ENCODE measurements at places on chromosomes 3 and 15.

DNA sequence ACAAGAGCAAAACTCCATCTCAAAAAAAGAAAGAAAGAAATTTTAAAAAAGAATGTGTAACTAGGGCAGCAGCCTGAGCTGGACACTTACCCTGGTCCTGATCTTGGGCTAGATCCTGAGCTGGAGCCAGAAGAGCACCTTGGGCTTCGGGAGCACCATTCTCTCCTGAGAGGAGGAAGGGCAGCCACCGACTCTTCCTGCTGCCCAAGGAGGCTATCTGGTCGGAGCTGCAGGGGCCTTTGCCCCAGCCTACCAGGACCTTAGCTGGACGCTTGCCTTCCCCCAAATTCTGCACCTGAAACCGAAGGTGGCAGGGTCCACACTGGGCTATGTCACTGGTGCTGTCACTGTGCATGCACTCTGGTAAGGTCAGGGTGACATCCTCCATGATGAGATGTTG is 6.9 kb upstream of the CAMKV start:
- DNase-seq: no peak

DNA sequence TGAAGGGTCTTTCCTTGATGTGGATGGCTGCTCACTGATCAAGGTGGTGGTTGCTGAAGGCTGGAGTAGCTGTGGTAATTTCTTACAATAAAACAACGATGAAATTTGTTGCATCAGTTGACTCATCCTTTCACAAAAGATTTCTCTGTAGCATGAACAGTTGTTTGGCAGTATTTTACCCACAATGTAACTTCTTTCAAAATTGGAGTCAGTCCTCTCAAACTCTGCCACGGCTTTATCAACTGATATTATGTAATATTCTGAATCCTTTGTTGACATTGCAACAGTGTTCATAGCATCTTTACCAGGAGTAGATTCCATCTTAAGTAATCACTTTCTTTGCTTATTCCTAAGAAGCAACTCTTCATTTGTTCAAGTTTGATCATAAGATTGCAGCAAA is 252.6 kb downstream of the UBE2E2 start:
- DNase-seq: no peak

- DNase-seq: no peak
Observed at GRCh38 chr3:4340411-4341335, 37.5 kb downstream of the SETMAR start.

- DNase-seq: no peak
Observed at GRCh38 chr3:143328451-143328850, 208.9 kb downstream of the CHST2 start.

- DNase-seq: no peak
Observed at GRCh38 chr3:180295811-180296210, 259.1 kb upstream of the PEX5L start.

- DNase-seq: no peak
Observed at GRCh38 chr3:194168994-194169393, 33.0 kb downstream of the HES1 start.

- no peak for DNase-seq
Observed at GRCh38 chr15:100060276-100060926, 281.4 kb downstream of the ADAMTS17 start.

GRCh38 chr3:138937690-138938055 is 9.3 kb downstream of the FOXL2 start:
- no peak for DNase-seq

GRCh38 chr3:10462641-10463532 is 42.5 kb downstream of the ATP2B2 start:
- no peak for DNase-seq

- no peak for DNase-seq
Observed at GRCh38 chr3:4888913-4889846, 90.1 kb upstream of the BHLHE40 start.

DNA sequence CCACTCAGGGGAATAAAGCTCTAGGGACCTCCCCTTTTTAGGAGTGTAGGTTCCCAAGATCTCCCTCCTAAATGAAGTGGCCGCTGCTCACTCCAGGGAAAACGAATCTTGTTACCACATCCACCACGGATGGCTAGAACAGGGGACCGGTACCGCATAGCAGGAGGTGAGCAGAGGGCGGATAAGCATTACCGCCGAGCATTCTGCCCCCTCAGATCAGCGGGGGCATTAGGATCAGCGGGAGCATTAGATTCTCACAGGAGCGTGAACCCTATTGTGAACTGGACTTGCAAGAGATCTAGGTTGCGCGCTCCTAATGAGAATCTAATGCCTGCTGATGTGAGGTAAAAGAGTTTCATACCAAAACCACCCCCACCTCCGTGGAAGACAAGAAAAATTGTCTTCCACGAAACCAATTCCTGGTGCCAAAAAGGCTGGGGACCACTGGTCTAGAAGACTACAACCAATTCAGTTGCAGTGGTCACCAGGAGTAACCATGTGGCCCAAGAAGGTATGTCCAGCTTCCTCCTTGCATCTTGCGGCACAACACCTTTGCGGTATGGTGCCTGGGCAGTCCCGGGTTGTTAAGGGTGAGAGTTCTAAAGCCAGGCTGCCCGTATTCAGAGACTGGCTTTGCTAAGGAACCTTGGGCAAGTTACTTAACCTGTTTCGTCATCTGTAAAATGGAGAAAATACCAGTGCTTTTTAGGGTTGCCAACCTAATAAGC is 1.1 kb upstream of the SS18L2 start:
- DNase-seq: no peak

DNA sequence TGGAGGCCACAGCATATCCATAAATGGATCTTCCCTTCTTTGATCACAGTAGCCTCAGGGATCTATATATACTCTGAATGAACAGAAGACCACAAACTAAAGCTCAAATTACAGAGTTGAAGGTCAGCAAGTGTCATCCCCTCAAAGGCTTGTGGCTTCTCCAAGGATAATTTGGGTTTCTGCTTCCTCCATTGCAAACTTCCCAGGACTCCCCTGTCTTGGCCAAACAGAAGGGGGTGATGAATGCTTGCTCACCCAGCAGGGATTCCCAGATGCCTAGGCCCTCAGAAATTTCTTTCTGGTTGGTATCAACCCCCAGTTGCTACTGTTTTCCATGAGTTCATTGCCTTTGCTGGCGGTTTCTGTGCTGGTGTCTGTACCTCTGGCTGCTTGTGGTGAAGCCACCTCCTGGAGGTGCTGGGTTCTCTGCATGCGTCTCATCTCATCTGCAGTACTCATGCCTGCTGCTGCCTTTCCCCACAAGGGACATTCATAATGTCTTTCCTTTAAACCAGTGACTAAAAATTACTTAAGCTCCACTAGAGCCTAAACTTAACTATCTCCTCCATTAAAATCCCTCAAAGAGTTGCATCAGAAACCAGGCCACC is 17.7 kb downstream of the ENTPD3 start:
- DNase-seq: no peak

GRCh38 chr15:101126618-101127505 is 125.0 kb downstream of the CHSY1 start:
- peak; percentile 9 for DNase-seq

DNA sequence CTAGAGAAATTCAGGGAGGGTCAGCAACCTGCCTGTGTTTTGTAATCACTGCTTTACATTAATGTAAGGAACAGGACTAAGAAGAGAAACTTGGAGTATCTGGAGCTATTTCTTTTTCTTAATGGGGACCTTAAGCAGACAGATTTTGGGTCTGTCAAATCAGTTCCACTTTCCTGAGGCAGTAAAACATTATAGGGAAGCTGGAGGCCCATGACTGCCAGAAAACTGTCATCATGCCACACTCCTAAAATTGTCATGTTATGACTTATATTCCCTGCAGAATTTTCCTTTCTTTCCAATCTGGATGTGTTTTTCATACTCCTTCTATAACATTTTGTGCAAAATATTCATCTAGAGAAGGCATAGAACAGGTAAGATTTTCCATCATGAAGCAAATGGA is 28.8 kb downstream of the DGKG start:
- no peak for DNase-seq

DNA sequence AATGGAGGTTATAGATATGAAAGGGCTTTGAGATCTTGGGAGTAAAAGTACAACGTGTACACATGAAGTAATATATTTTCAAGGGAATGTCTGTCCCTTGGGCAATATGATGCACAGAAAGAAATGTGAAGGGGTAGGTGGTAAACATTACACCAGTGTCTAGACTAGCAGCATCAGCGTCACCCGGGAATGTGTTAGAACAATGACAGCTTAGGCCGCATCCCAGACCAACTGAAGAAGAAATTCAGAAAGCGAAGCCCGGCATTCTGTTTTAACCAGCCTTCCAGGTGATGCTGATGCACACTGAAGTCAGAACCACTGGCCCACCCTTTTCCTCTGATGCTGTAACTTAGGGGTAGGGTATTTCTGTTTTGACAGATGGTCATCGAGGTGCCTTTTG is 6.3 kb downstream of the INAFM2 start:
- DNase-seq: no peak

DNA sequence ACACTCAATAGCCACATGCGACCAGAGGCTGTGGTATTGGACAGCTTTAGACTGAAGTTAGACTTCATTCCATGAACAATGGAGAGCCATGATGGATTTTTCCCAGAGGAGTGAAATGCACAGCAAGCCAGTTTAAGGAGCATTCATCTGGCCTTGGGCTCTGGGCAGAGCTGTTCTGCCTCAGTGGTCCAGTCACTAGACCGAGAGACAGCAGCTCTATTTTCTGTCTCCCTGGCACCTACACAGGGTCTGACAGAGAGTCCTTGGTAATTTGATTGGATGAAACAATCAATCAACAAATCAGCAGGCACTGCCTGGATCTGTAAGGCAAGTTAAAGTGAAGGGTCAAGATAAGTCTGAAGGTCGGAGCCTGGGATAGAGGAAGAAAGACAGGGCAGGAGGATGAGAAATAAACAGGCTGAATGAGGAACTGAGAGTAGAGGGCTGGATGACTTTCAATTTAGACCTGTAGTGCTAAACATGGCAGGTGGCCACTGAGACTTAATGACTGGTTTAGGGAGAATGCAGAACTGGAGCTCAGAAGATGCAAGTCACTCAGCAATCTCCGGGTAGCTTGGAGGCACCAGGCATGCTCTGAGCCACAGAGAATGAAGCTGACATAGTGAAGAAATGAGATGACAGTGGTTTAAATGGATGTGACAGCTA is 98.5 kb upstream of the SLC25A36 start:
- DNase-seq: no peak

- no peak for DNase-seq
Observed at GRCh38 chr15:51751697-51752683, 593 bp downstream of the TMOD2 start.

DNA sequence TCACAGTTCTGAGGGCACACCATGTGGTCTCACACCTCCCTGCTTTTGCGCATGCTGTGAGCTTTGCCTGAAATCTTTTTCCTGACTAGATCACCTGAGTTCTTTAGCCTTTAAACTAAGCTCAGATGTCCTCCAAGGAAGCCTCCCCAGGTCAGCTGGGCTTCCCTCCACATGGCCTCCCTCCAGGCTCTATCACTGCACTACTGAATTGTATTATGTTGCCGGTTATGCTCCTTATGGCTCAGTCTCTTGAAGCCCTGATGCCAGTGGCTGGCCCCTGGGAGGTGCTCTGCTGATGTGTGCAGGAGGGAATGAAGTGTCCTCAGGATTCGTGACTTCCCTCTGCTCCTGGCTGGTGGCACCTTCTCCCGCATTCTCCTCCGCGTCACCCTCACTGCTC is 93.3 kb upstream of the BLM start:
- DNase-seq: no peak

DNA sequence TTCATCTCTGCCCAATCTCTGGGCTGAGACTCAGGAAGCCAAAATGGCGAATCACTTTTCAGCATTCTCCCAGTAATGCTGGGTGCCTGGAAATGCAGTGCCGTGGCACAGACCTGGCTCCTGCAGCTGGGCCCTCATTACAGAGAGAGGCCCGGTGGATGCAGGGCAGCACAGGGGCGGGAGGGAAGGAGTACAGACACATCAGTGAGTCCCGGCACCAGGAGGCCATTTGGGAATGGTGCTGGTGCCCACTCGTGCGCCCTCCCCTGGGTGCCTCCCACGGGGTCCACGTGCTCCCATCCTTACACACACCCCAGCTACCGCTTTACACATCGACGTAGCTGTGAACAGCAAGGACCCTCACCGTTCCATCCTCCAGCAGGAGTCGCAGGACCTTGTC is 13.2 kb downstream of the MYO5C start:
- DNase-seq: no peak

DNA sequence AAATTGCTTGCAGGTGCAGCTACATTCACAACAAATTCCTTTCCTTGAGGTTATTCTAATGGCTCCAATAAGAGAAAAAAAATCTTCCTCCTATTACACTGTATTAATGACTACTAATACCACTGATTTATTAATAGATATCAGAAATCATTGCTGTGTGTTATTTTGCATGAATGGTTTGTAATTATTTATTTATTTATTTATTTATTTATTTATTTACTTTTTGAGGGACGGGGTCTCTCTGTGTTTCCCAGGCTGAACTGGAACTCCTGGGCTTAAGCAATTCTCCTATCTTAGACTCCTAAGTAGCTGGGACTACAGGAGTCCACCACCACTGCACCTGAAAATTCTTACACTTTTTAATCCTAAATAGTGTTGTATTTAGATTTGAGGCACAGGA is 390.4 kb downstream of the SI start:
- DNase-seq: no peak

DNA sequence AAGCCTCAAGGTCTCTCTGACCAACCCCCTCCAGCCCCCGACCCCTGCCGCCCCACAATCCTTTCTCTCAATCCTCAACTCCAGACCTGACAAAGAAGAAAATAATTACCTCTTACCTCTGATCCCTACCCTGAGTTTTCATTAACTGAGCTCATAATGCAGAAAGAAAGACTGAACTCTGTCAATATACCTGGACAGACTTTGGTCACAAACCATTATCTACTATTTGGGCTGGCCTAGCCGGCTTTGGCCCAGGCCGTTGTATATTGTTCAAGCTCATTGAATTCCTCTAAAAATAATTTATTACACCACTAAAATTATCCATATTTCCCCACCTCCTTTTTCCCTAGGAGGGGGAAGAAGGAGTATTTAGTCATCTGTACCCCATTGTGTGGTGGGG is 29.3 kb upstream of the SPTSSB start:
- no peak for DNase-seq

- no peak for DNase-seq
Observed at GRCh38 chr3:46965151-46965550, 11.4 kb downstream of the CCDC12 start.

DNA sequence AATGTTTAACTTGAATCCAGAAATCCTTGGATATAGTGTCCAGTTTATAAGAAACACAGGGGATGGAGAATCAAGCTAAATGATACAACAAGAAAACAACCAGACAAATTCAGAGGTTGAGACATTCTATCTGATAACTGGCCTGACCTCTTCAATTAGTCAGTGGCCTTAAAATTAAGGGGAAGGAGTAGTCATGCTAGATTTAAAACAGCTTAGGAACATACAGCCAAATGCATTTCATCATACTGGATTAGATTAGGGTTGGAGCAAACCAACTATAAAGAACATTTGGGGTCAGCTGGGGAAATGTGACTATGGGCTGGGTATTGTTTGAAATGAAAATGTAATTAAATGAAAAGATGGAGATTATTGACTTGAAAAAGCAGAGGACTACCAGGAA is 53.3 kb downstream of the PPARG start:
- no peak for DNase-seq

DNA sequence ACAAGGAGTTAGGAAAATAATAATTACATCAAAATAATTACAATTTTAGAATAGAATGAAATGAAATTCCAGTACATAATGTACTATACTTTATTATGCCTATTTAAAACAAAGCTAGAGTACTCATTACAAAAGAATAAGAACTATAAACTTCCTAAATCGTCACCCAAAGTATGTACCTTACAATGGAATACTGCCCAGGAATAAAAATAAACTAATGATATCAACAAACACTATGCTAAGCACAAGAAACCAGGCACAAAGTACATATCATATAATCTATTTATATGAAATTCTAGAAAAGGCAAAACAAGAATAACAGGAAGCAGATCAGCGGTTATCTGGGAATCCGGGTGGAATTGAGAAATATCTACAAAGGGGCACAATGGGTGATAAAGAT is 84.7 kb downstream of the MYO9A start:
- DNase-seq: no peak
